Stomach (tissue), 19 donors: ENCODE measurements at places on chromosomes 5 and 9. TPM values are rescaled to one million over a fixed set of nuclear protein-coding genes. Genes with fewer than 3 reads are reported as not detected.

DNA sequence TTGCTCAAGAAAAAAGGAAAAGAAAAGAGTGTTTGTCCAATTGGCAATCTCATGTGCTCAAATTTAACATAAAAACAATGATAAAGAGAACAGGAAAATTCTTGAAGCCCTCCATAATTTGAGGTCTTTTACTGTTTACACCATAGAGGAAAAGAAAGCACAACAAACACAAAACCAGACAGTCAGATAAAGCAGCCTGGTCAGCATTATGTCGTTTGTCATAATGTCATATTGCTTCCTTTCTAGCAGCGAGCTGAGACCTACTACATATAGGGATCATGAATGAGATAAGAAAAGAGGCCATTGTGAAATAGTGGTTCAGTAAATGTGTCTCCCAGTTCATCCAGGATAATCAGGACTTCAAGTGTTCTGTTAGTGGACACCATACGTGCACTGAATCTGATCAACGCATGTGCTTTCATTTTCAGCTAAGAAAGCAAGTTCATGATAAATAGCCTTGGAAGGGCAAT lies 64.7 kb upstream of the SELENOP start:
- no peaks in the 10 kb centered on the region for H3K4me1 ChIP-seq
- no peaks in the 10 kb centered on the region for H3K27me3 ChIP-seq
- no peaks in the 10 kb centered on the region for H3K36me3 ChIP-seq
- H3K4me3 ChIP-seq = no peak overlapping the region
- DNase-seq = no peak

DNA sequence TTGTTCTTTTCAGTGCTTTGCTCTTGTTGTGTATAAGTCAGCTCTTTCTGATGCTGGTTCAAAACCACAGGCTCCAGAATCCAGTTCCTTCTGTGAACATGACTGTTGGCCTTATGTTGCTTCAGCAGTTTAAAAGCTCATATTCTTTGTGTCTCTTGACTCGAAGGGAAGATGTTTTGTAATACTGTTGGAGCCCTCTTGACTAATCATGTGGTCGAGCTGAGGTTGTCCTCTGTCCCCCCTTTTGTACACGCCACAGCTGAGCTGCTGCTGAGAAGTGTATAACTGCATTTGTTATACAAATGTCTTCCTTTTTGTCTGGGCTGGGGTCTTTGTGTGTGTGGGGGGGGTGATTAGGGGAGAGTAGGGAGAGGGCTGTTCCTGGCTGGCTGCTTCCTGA lies 35.8 kb downstream of the SLC36A1 start:
- no peak overlapping the region for H3K4me3 ChIP-seq
- DNase-seq = no peak
- no peaks in the 10 kb centered on the region for H3K27me3 ChIP-seq
- peaks cover 15% of the 10 kb centered on the region for H3K4me1 ChIP-seq

- H3K36me3 ChIP-seq = peaks cover 80% of the 10 kb centered on the region
- H3K27ac ChIP-seq = no peak overlapping the region
- DNase-seq = no peak
- no peaks in the 10 kb centered on the region for H3K27me3 ChIP-seq
Measured at GRCh38 chr5:6755941-6756340, 42.7 kb downstream of the TENT4A start.

- H3K27ac ChIP-seq = no peak overlapping the region
- H3K36me3 ChIP-seq = no peaks in the 10 kb centered on the region
- no peak for DNase-seq
- no peaks in the 10 kb centered on the region for H3K4me1 ChIP-seq
Measured at GRCh38 chr5:130514984-130515690, 610.9 kb downstream of the CHSY3 start.

- no peaks in the 10 kb centered on the region for H3K4me1 ChIP-seq
- H3K4me3 ChIP-seq = no peak overlapping the region
- no peak for DNase-seq
Measured at GRCh38 chr5:81922854-81923279, 49.0 kb upstream of the ATG10 start.

DNA sequence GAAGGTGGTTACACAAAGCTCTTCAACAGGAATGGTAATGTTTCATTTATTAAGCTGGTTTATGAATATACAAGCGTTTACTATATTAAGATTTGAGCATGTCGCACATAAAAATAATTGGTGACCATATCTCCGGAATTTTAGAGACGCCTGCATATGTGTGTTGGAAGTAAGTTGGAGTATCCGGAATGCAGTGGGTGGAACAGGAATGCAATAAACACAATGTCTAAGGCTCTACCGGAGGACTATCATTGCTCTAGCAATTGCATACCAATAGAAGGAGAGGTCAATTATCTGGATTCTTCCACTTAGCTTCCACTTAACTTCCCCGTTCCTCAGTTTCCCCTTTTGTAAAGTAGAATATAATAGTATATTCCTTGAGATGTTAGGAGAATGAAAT lies 1.1 kb upstream of the CEP78 start:
- H3K4me1 ChIP-seq = peaks cover 6% of the 10 kb centered on the region
- H3K27ac ChIP-seq = no peak overlapping the region
- H3K36me3 ChIP-seq = no peaks in the 10 kb centered on the region
- H3K27me3 ChIP-seq = no peaks in the 10 kb centered on the region
- peak overlapping the region; percentile 91 for H3K4me3 ChIP-seq

GRCh38 chr9:127935765-127936221 lies 1.9 kb downstream of the DPM2 start:
- DNase-seq = no peak
- H3K4me1 ChIP-seq = peaks cover 39% of the 10 kb centered on the region
- H3K27me3 ChIP-seq = no peaks in the 10 kb centered on the region
- peak overlapping the region; percentile 79 for H3K4me3 ChIP-seq
- H3K36me3 ChIP-seq = peaks cover 19% of the 10 kb centered on the region

The CDX1 gene
- not detected for polyA plus RNA-seq

The GDF9 gene
- polyA plus RNA-seq = 1.1 TPM

The SLC12A7 gene
- 10.3 TPM for polyA plus RNA-seq

The SLC34A3 gene
- polyA plus RNA-seq = not detected

The PDE8B gene
- 1.4 TPM for polyA plus RNA-seq

The MFAP3 gene
- polyA plus RNA-seq = 1.4 TPM

The FRMD3 gene
- polyA plus RNA-seq = 1.3 TPM

The ANKRD18B gene
- not detected for polyA plus RNA-seq

The BTNL8 gene
- 0.80 TPM for polyA plus RNA-seq

The TRIM14 gene
- 6.1 TPM for polyA plus RNA-seq
